ENCODE measurements at places on chromosomes 4 and X. TPM values are rescaled to one million over a fixed set of nuclear protein-coding genes. Genes with fewer than 3 reads are reported as not detected.

COL4A6 gene
- total RNA-seq = 7.2 TPM

VCX3A gene
- total RNA-seq = not detected

PNMA6A gene
- total RNA-seq = 3.3 TPM

PDZD4 gene
- total RNA-seq = 0.26 TPM

DUX4 gene
- not detected for total RNA-seq

GRCh38 chr4:88244816-88245579 is 39.4 kb downstream of the PPM1K start:
- H3K4me1 ChIP-seq = no peaks in the 10 kb centered on the region
- DNase-seq = no peak
- no peak overlapping the region for H3K4me3 ChIP-seq
- no peak overlapping the region for H3K27ac ChIP-seq

DNA sequence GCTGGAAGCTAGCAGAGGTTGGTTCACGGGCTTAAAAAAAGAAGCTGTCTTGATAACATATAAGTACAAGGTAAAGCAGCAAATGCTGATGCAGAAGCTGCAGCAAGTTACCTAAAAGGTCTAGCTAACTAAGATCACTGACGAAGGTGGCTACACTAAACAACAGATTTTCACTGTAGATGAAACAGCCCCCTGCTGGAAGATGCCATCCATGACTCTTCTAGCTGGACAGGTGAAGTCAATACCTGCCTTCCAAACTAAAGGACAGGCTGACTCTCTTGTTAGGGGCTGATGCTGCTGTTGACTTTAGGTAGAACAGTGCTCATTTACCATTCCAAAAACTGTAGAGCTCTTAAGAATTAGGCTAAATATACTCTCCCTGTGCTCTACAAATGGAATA is 99.5 kb downstream of the FBXW7 start:
- H3K27ac ChIP-seq = no peak overlapping the region
- H3K4me1 ChIP-seq = no peaks in the 10 kb centered on the region
- no peaks in the 10 kb centered on the region for H3K36me3 ChIP-seq
- H3K4me3 ChIP-seq = no peak overlapping the region

- H3K4me1 ChIP-seq = no peaks in the 10 kb centered on the region
- H3K4me3 ChIP-seq = no peak overlapping the region
- H3K36me3 ChIP-seq = no peaks in the 10 kb centered on the region
- DNase-seq = peak; percentile 23
Measured at GRCh38 chrX:138128027-138128671, 562.2 kb downstream of the ZIC3 start.

GRCh38 chr4:79241846-79242245 is 84.0 kb downstream of the NAA11 start:
- no peaks in the 10 kb centered on the region for H3K36me3 ChIP-seq
- no peaks in the 10 kb centered on the region for H3K27me3 ChIP-seq
- H3K4me3 ChIP-seq = no peak overlapping the region

GRCh38 chrX:30161043-30161442 is 54.3 kb upstream of the MAGEB2 start:
- H3K27me3 ChIP-seq = no peaks in the 10 kb centered on the region
- no peak overlapping the region for H3K27ac ChIP-seq
- H3K36me3 ChIP-seq = no peaks in the 10 kb centered on the region
- no peak for DNase-seq
- no peaks in the 10 kb centered on the region for H3K4me1 ChIP-seq

GRCh38 chr4:112515198-112516065 is 548 bp downstream of the NEUROG2 start:
- DNase-seq = no peak
- H3K27ac ChIP-seq = no peak overlapping the region
- H3K27me3 ChIP-seq = peaks cover 83% of the 10 kb centered on the region
- no peaks in the 10 kb centered on the region for H3K36me3 ChIP-seq
- H3K4me3 ChIP-seq = peak overlapping the region; percentile 56

GRCh38 chr4:79017481-79017880 is 78.2 kb upstream of the PAQR3 start:
- H3K4me3 ChIP-seq = no peak overlapping the region
- H3K36me3 ChIP-seq = no peaks in the 10 kb centered on the region
- no peak for DNase-seq
- H3K27ac ChIP-seq = no peak overlapping the region
- no peaks in the 10 kb centered on the region for H3K27me3 ChIP-seq
- H3K4me1 ChIP-seq = no peaks in the 10 kb centered on the region

- no peak for DNase-seq
- H3K27ac ChIP-seq = no peak overlapping the region
- H3K27me3 ChIP-seq = no peaks in the 10 kb centered on the region
- no peak overlapping the region for H3K4me3 ChIP-seq
- no peaks in the 10 kb centered on the region for H3K4me1 ChIP-seq
- H3K36me3 ChIP-seq = no peaks in the 10 kb centered on the region
Measured at GRCh38 chr4:127403471-127404084, 229.2 kb upstream of the INTU start.

DNA sequence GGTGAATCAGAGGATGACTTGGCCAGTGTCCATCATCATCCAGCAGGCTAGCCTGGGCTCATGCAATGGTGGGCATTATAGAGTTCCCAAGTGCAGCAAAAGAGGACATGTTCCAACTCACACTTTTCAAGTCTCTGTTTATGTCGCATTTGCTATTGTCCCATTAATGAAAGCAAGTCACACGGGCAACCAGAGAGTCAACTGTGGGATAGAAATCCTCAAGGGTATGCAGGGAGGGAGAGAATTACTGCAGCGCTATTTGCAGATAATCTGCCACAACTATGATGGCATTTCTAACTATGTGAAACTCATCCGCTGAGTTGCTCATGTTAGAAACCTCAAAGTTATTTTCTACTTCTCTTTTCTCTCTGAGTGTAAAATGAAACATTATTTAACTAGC is 78.5 kb upstream of the TAB3 start:
- no peak overlapping the region for H3K27ac ChIP-seq
- DNase-seq = no peak
- no peaks in the 10 kb centered on the region for H3K4me1 ChIP-seq

- H3K4me3 ChIP-seq = peak overlapping the region; percentile 74
- DNase-seq = peak; percentile 22
- peak overlapping the region; percentile 80 for H3K27ac ChIP-seq
- no peaks in the 10 kb centered on the region for H3K36me3 ChIP-seq
- H3K27me3 ChIP-seq = no peaks in the 10 kb centered on the region
- peaks cover 3% of the 10 kb centered on the region for H3K4me1 ChIP-seq
Measured at GRCh38 chrX:37350034-37350365, 836 bp downstream of the PRRG1 start.

- H3K27me3 ChIP-seq = no peaks in the 10 kb centered on the region
- no peaks in the 10 kb centered on the region for H3K36me3 ChIP-seq
- DNase-seq = no peak
- no peak overlapping the region for H3K27ac ChIP-seq
- no peaks in the 10 kb centered on the region for H3K4me1 ChIP-seq
Measured at GRCh38 chr4:109011241-109012026, 248.6 kb upstream of the ETNPPL start.
